Type B pancreatic cell (in vitro differentiated cells): ENCODE measurements at places on chromosomes 16 and 17. TPM values are rescaled to one million over a fixed set of nuclear protein-coding genes. Genes with fewer than 3 reads are reported as not detected.

- DNase-seq, result no peak
Observed at GRCh38 chr16:56931271-56931891, 561 bp upstream of the HERPUD1 start.

DNA sequence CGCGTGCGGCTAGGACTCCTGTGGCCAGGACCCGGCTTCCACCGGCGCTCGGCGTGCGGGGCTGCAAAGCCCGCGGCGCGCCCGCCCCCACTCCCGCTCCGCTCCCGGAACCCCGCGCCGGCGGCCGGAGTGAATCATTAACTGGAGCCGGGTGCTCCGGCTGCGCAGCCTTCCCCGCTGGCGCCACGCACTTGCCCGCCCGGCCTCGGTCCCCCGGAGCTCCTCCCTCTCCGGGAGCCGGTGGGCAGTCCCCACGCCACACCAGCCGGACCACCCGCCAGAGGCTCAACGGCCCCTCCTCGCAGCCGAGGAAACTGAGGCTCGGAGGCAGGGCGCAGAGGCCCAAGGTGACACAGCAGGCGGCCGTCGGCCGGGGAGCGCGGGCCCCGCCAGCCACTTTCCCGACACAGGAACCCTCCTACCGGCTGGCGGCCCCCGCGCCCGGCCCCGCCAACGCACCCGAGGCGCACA lies 580 bp downstream of the BCAR1 start:
- no peak for DNase-seq

- no peak for DNase-seq
Observed at GRCh38 chr17:4175921-4176807, 33.2 kb downstream of the CYB5D2 start.

DNA sequence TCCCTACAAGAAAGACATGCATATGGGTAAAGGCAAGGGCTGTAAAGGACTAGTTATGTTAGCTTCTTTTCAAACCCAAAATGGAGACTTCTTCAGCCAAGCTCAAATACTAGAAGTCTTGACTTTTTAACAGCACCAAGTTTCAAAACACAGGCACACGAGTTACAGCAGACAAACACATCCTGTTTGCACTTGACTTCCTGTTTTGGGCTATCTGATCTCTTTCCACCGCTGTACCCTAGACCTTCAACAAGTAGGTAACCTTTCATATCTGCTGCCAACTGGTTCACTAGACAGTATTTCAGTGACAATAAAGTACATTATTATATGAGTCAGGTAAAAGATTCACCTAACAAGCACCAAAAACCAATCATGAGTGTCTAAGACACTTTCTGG lies 12.3 kb downstream of the RFFL start:
- DNase-seq, result no peak

- DNase-seq, result no peak
Observed at GRCh38 chr17:63984651-63985386, 12.1 kb upstream of the SCN4A start.

KLHL10 gene
- total RNA-seq, result 0.24 TPM in 1 of 2 replicates, not detected in the other
